Memory B cell (primary cell): ENCODE measurements at places on chromosomes 12 and 14.

DNA sequence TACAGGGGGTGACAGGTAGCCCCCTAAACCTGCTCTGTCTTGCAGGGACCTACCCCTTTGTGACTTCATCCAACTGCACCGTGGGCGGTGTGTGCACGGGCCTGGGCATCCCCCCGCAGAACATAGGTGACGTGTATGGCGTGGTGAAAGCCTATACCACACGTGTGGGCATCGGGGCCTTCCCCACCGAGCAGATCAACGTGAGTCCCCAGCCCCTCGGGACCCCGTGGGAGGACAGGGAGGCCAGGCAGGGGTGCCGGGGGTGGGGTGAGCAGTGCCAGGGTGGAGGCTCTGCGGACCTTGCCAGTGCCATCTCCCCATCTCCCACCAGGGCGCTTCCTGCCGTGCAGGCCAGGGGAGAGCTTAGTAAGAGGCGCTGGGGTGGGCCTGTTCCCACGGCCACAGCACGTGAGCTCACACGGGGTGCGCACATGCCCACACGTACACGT lies 11.1 kb upstream of the SIVA1 start:
- H3K27me3 ChIP-seq, result peaks cover 27% of the 10 kb centered on the region
- H3K36me3 ChIP-seq, result no peaks in the 10 kb centered on the region
- H3K4me3 ChIP-seq, result no peak overlapping the region
- DNase-seq, result no peak
- H3K4me1 ChIP-seq, result peaks cover 13% of the 10 kb centered on the region

DNA sequence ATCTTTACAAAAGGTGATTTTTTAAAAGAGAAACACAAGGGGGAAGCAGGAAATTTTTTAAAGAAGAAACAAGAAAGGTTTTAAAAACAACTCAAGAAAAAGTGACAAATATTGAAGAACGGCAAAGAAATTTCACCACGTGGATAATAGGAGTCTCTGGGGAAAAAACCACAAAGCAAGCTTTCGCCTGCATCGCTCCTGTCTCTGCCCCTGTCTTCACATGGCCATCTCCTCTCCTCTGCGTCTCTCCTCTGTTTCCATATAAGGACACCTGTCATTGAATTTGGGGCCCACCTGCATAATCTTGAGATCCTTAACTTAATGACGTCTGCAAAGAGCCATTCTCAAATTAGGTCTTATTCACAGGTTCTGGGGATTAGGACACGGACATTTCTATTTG lies 175.8 kb downstream of the ETV6 start:
- H3K4me1 ChIP-seq, result peaks cover 37% of the 10 kb centered on the region
- peaks cover 11% of the 10 kb centered on the region for H3K36me3 ChIP-seq
- no peaks in the 10 kb centered on the region for H3K27me3 ChIP-seq
- H3K27ac ChIP-seq, result no peak overlapping the region
- H3K4me3 ChIP-seq, result no peak overlapping the region
- no peak for DNase-seq

- H3K36me3 ChIP-seq, result peaks cover 25% of the 10 kb centered on the region
- H3K4me3 ChIP-seq, result no peak overlapping the region
- peaks cover 42% of the 10 kb centered on the region for H3K4me1 ChIP-seq
- peak overlapping the region; percentile 76 for H3K27ac ChIP-seq
These were observed 59.0 kb downstream of the DENND5B start for GRCh38 chr12:31531893-31532292.

DNA sequence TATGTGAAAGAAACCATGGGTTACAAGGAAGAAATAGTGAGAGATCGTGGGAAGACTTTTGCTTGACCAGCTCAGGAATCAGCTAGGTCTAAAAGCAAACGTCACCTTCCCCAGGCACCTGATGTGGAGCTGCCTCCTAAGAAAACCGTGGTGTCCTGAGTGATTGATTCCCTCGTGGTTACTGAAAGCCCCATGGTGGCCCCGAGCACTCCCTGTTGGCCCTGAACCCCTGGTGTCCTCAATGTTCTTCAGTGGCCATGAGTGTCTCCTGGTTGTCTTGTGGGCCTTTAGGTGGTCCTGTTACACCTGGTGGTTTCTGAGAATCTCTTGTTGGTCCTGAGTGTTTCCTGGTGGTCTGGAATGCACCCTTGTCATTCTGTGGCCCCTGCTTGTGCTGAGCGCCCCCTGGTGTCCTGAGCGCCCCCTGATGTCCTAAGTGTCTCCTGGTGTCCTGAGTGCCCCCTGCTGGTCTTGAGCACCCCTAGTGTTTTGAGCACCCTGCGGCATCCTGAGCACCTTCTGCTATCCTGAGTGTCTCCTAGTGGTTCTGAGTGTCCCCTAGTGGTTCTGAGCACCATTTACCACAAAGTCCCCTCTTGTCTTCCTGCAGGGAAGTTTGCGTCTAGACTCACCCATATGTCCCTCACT lies 518.7 kb downstream of the TMEM121 start:
- H3K36me3 ChIP-seq, result no peaks in the 10 kb centered on the region
- no peak overlapping the region for H3K4me3 ChIP-seq
- DNase-seq, result peak; percentile 60
- H3K27ac ChIP-seq, result no peak overlapping the region
- peaks cover 10% of the 10 kb centered on the region for H3K4me1 ChIP-seq

DNA sequence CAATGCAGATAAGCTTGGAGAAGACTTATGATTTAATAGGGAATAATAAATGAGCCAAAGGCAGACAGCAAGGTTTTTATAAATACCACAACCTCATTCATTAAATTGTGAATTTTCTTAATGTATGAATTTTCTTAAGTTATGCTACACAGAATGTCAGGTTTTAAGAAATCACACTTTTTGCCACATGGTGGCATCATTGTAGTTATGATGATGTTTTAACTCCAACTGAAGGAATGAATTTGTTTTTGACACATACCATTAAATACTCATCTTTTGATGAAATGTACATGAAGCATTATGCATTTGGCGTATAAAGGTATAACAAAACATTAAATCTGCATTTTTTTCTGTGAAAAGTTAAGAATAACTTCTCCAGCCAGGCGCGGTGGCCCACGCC lies 524.1 kb upstream of the FBXO33 start:
- DNase-seq, result no peak
- peaks cover 3% of the 10 kb centered on the region for H3K36me3 ChIP-seq
- H3K4me3 ChIP-seq, result no peak overlapping the region
- H3K4me1 ChIP-seq, result no peaks in the 10 kb centered on the region

GRCh38 chr14:53047307-53048069 lies 96.6 kb upstream of the FERMT2 start:
- no peaks in the 10 kb centered on the region for H3K4me1 ChIP-seq
- H3K36me3 ChIP-seq, result peaks cover 26% of the 10 kb centered on the region
- H3K27ac ChIP-seq, result no peak overlapping the region

DNA sequence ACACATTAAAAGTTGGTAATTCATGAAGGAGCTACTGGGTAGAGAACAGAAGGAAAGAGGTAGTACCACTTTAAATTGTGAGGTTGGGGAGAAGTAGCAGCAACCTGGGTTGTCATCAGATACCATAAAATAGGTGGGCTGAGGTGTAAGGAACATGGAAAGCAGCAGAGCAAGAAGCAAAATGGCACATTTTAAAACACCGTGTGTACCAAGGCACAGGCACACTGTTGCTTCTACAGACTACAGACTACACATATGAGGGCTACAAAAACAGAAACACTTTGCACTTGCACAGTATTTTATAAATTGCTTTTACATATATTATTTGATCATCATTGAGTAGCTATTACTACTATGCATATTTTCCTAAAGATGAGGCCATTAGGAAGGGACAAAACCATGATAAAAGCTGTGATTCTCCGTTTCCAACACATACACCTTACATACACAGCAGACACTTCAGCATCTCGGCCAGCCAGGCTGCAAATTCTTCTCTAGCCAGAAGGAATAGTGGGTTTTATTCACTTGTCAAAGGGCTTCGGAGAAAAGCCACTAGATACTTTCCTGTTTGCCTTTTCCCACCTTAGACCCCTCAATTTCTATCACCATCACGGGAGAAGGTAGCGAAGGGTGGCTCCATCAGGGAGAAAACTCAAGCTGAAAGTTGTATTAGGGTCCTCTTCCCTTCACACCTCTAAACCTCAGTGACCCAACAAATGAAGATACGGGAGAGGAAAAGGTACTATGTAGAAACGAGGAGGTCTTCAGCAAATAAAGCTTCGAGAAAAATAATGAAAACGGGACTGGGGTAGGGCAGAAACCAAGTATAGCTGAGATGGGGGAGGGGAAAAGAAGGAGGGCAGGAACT lies 1.6 kb downstream of the PYM1 start:
- peak overlapping the region; percentile 91 for H3K27ac ChIP-seq
- peaks cover 48% of the 10 kb centered on the region for H3K4me1 ChIP-seq
- H3K36me3 ChIP-seq, result peaks cover 9% of the 10 kb centered on the region
- H3K27me3 ChIP-seq, result no peaks in the 10 kb centered on the region
